ENCODE measurements at places on chromosomes 13 and 19. TPM values are rescaled to one million over a fixed set of nuclear protein-coding genes. Genes with fewer than 3 reads are reported as not detected.

DNA sequence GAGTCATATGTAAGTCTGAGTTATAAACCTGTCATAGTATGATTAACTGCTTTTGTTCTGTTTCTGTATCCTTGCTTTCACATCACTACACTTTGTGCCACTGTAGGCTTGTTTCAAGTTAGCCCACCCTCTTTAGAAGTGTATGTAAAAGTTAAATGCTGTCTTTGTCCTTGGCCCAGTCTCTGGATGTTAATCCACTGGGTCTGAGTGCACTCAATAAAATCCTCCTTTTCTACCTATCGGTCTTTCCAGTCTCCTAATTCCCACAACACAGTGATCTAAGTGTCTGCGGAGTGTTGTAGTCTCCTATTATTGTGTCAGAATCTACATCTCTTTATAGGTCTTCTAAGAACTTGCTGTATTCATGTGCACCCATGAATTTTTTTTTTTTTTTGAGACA, 14.1 kb downstream of the ZNF429 start:
- DNase-seq = no peak

Gene ANKLE1
- 0.95 TPM for total RNA-seq

Gene NPAS1
- not detected for total RNA-seq

DNA sequence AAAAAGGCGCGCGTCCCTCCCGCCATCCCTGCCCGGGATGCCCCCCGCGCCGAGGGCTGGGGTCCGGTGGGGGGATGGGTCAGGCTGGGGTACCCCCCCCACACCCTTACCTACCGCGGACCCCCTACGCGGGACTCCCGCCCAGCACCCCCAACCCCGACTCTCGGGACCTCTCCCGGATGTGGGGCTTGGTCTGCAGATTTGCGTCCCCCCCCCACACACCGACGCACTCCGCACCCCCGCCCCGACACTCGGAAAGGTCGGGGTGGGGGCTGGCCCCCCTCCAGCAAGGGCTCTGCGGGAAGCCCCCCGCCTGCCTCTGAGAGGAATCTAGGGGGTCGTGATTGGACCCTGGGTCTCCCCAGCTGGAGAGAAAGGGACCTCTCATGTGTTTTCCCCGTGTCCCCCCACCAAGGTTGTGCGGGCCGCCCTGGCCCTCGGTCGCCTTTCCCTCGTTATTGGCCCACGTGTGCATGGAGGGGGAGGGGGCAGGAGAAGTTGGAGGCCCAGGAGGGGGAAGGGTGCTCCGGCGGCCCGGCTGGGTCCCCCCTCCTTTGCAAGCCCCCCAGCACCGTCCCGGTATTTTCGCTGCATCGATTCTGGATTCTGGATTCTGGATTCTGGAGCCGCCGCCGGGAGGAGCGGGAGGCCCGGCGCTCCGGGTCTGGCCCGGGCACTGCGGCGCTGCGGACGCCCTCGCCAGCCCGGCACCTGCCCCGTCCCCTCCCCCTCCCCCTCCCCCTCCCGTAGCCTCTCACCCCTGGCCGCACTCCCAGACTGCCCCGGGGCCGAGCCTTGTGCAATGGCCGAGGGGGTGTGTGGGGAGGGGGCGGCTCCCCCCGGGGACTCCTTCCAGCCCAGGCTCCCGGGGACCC, 607 bp downstream of the NFIC start:
- DNase-seq = no peak

Gene OR10H1
- not detected for total RNA-seq

Gene MOB3A
- total RNA-seq = 34.3 TPM

GRCh38 chr13:83881140-83881684, 1.1 kb downstream of the SLITRK1 start:
- no peak for DNase-seq

Gene CHAF1A
- 16.2 TPM for total RNA-seq

DNA sequence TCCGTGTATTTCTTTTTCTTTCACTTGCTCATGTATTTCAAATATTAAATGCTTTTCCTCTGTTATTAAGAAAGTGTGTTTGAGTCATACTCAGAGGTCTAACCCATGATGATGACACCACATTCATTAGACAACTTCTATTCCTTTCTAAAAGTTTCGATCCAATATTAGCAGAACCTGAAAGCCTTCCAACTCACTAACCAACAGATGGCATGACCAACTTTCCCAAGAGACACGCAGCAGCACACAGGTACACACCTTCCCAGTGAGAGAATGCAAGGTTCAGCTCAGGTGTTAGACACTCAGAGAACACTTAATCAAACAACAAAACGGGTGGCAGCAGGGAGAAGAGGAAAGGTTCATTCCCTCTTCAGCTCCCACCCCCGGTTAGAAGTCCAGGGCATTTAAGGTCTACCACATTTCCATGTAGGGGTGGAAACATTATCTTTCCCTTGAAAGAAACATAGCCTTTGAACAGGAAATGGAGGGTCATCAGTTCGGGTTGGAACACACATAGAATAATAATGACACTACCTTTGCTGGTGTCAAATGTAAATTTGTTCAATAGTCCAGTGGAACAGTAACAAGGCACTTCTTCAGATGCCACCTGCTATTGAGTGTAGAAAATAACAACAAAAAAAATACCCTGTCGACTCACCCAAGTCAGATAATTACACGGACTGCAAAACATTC, 404.2 kb downstream of the COG6 start:
- no peak for DNase-seq

DNA sequence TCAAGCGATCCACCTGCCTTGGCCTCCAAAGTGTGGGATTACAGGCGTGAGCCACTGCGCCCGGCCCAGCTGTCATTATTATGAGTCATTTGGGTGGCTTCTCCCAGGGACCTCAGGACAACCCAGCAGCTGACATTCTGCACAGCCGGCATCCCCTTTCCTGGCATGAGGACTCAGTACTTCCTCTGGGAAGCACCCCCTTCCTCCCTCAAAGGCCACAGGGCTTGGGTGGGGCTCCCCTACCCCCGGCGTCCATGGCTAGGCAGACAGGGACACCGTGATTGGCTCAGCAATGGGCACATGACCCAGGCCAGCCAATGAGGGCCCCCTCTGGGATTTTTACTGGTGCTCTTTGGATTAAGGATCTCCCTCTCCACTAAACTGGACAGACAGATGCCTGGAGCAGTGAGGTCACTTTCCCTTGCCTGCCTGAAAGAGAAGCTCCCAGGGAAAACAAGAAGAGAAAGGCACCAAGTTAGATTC, 6.0 kb downstream of the KANK2 start:
- DNase-seq = no peak

- no peak for DNase-seq
These were observed 28.9 kb upstream of the TNFRSF19 start for GRCh38 chr13:23541221-23541824.

Gene ZNF723
- total RNA-seq = not detected

DNA sequence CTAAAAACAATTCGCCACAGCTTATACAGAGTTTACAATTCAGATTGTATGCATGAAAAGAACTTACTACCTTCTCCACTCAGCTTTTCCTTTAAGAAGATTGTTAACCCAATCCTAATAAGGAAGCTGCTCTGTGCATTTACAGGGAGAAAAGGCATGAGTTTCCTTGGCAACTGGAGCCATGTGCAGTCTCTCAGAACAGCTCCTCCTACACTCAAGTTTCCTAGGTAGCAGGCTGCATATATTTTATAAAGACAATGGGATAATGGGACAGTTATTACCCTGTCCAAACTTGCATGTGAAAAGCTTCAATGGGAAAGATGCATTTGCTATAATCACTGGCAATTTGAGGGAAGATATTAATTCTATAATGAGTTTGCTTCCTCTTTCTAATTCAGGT, 125.5 kb upstream of the TRPC4 start:
- DNase-seq = no peak

Gene MBD3L2
- total RNA-seq = not detected

- DNase-seq = peak; percentile 80
These were observed 1.1 kb downstream of the HSPB6 start for GRCh38 chr19:35755550-35756376.

DNA sequence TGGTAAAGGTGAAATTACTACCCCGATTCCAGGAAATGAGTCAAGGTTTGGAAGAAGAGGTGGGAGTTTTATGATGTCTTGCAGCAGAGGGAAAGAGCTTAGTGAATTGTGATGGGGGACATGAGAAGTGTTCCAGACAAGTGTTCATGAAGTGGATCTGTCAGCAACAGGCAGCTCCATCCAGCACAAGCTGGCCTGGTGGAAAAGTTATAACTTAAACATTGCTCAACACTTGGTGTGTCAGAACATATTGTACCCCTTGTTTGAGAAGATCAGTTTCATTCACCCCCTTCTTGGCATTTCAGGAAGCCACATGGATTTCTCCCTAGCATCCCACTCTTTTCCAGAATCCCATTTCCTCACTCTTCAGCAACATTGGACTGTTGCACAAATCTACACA, 222.0 kb downstream of the B3GLCT start:
- DNase-seq = no peak

GRCh38 chr19:711254-711653, 2.5 kb downstream of the PALM start:
- DNase-seq = no peak

Gene CEACAM16
- not detected for total RNA-seq

DNA sequence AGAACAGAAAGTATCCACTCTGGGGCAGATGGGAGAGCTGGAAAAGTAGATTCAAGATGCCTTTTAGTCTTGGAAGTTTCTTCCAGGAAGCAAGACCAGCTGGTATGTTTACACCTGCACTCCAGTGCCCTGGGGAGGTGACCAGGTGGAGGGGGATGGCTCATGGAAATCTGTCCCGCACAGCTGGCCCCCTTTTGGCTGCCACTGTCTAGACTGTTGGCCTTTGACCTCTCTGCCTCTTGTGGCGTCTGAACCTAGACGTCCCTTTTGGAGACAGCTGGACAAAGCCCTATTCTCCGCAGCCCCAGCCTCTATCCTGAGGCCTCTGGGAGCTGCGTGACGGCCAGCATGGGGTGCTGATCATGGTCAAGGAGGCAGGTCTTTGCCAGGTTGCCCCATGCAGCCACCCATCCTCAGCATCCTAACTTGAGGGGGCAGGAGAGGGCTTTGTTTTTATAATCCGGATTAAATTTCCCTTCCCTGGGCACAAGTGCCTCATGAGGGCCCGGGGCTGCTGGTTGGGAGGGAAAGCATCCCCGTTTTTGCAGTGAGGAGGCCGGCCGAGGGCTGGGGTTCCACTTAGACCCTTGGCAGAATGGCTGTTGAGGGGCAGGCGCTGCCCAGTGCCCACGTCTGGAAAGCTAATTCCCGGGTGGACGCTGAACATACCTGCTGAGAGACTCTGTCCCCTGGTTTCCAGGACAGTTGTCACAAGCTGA, 17.3 kb upstream of the GDF15 start:
- no peak for DNase-seq

DNA sequence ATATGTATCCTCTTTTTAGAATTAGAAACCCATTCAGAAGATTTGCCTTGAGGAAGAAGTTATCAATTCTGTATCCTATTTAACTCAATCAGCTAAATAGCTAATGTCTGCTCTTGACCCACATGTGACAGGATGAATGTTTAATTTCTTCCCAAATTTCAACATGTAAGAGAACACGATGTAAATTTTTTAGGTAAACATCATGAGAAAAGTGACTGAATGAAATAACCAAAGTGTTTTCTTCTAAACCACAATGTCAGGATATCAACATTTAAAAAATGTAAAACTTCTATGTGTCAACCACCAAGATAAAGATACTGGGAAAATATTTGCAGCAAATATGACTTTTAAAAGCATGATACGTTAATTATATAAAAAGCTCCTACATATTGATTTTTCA, 302.4 kb downstream of the DCT start:
- DNase-seq = no peak

Gene ELSPBP1
- total RNA-seq = not detected

- DNase-seq = peak; percentile 62
These were observed 78.3 kb downstream of the CYSLTR2 start for GRCh38 chr13:48731957-48732569.

GRCh38 chr13:77213644-77214043, 113.2 kb downstream of the MYCBP2 start:
- DNase-seq = no peak

Gene PSG6
- not detected for total RNA-seq

GRCh38 chr19:9586764-9587163, 2.5 kb upstream of the ZNF121 start:
- peak; percentile 73 for DNase-seq

- no peak for DNase-seq
These were observed 270.0 kb upstream of the PCDH20 start for GRCh38 chr13:61685682-61686012.

Gene RGS9BP
- total RNA-seq = not detected

Gene NTF4
- total RNA-seq = not detected

Gene LRRC63
- total RNA-seq = not detected

- no peak for DNase-seq
These were observed 11.0 kb downstream of the ZNF574 start for GRCh38 chr19:42086770-42087550.

- no peak for DNase-seq
These were observed 22.7 kb downstream of the MIPEP start for GRCh38 chr13:23866420-23867026.

- no peak for DNase-seq
These were observed 125.0 kb downstream of the VWA8 start for GRCh38 chr13:41835871-41836270.

Gene ZNF256
- total RNA-seq = 5.8 TPM

DNA sequence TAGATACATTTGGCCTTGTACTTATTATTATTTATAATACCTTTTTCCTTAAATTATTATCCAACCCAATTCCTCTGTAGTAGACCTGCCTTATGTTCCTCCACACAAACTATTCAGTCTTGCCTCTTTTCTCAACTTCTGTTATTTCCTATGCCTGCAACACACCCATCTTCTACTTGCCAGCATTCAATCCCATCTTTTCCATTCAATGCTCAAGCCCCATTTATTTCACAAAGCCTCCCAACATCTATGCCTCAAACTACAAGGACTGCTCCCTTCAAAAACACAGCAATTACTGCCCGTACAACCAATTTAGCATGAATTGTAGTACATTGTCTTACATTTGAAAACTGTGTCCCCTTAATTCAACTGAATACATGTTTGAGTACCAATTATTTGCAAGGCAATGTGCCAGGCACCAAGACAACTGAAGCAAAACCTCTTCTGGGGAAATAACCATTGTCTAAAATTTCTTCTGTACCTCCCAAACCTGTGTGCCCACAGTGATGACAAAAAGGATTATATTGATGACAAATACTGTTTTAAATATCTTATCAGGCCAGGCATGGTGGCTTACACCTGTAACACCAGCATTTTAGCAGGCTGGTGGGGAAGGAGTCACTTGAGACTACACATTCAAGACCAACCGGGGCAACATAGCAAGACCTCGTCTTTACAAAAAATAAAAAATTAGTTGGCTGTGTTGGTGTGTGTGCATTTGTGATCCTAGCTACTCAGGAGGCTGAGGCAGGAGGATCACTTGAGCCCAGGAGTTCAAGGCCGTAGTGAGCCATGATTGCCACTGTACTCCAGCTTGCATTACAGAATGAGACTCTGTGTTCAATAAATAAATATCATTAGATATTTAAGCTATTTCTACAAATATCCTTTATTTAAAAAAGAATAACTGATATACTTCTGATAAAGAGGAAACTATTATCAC, 35.1 kb downstream of the ELF1 start:
- no peak for DNase-seq

GRCh38 chr13:105816994-105817393, 718.5 kb downstream of the EFNB2 start:
- DNase-seq = no peak

GRCh38 chr19:4172861-4173473, 9.4 kb downstream of the SIRT6 start:
- DNase-seq = peak; percentile 84

Gene RPL36
- 196 TPM for total RNA-seq

Data from Peyer's patch (tissue), 4 donors.